ENCODE measurements at places on chromosomes 4 and X.
A peak's percentile ranks its signal among the peaks of the same experiment; 100 is the strongest.

DNA sequence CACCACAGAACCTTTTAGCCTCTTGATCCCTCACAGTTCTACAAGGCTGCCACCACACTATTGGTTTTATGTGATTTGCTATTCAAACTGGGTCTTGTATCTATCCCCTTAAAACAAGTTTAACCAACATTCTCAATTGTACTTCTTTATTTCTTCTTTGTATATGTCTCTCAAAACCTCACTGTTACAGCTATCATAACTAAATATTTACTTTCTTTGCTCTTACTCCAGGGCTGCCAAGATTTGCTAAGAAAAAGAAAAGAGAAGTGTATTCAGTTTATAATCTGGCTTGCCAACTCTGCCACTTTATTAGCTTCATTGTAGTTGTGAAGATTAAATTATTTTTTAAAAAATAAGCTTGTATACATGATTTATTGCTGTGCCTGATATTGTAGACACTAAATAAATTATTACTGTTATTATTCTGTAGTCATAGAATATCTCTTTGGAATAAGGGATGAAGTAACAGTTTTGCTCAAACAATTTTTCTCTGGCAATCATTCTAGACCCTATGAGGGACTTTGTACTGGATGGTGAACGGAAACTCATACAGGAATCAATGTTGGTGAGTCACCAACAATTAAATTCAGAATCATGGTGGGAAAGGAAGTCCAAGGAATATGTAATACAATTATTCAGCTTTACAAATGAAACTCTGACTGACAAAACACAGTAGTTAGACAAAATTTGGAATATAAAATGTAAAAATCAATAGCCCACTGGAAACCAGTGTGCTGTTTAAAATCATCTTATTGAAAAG, 127.1 kb upstream of the DCAF8L1 start:
- DNase-seq, result no peak

DNA sequence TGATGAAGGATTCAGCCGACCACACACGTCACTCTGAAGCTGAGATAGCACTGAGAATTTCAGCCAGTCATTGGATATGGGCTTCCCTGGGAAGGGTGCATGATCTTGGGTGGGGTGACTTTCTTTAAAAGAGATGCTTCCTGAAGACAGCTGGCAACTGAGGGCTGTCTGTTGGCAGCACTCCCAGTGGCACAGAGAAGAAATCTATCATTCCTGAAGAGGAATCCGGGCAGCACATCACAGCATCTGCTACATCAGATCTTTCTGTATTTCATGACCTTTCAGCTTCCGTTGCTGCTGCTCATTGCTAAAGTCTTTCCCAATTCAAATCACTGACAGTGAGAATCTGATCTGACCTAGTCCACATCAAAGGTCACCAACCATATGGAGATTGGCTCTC, 193.8 kb upstream of the RBPJ start:
- no peak for DNase-seq

GRCh38 chr4:30518211-30518610, 202.0 kb upstream of the PCDH7 start:
- no peak for DNase-seq

DNA sequence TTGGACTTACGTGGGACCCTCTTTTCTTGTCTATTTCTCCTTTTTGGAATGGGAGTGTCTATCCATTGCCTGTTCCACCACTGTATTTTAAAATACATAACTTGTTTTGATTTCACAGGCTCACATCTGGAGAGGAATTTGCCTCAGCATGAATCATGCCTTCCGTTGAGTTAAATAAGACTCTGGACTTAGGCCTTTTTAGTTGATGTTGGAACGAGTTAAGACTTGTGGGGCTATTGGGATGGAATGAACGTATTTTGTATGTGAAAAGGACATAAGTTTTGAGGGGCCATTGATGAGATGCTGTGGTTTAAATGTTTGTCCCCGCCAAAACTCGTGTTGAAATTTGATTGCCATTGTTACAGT, 66.2 kb downstream of the BEX3 start:
- peak; percentile 21 for DNase-seq

GRCh38 chr4:48315728-48316630, 25.4 kb upstream of the SLAIN2 start:
- peak; percentile 70 for DNase-seq
